LoVo (cell line): ENCODE measurements at places on chromosomes 1 and 21.
A peak's percentile ranks its signal among the peaks of the same experiment; 100 is the strongest.

DNA sequence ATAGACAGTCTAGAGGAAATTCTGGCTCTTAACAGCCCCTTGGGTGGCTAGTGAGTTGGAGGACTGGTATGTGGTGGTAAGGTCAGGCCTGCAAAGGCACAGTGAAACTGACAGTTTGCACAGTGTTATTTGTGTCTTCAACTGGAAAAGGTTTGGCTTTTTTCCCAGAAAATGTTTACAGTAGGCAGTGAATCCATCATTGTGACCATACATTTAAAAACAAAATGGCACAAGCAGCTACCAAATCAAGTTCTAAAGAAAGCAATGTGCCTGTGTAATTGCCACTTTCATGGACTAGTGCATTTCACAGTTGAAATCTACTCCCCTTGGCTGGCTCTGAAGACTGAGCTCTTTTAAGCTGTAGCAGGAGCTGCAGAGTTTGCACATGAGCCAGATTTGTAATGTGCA, 24.8 kb downstream of the ATPAF1 start:
- DNase-seq = peak; percentile 49

DNA sequence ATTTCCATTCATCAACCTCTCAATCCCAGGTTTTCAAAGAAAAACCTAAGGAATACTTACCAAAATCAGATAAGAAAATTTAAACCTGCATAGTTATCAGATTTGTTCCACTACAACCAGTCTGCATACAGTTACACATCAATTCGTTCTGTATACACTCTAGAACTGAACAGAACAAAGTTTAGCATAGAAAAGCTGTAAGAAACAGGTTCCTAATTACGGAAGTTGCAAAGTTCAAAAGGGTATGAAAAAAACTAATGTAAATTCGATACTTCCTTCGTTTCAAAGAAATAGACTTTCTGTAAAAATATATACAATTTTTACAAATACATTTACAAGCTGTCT, 3.1 kb downstream of the MCL1 start:
- DNase-seq = no peak

DNA sequence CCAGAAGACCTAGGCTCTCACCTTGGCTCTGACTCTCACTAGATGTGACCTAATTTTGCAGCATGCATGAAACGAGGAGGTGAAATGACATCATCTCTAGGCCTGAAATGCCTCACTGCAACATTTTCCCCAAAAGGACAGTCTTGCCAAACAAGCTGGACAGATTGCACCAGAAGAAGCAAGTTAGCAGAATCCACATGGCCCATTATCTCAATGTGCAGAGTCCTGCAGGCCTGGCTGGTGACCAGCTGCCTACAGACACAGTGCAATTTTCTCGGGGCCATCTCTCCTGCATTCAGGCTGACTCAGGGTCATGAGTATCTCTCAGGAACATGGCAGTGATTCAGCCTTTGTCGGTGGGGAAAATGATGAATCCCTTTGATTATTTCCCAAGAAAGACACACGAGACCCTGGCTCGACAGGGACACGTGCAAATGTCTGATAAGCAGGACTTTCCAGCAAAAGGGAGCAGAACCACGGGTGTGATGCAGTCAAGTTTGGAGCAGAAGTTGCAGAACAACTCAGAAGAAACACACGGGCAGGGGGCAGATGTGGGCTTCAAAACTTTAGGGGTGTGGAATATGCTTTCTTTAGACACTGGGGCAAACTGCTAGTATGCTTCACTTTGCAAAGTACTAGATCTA, 38.7 kb downstream of the TRIM67 start:
- DNase-seq = no peak

- no peak for DNase-seq
These were observed 2.6 kb downstream of the PRDM2 start for GRCh38 chr1:13702425-13703127.

- peak; percentile 60 for DNase-seq
These were observed 2.5 kb upstream of the LMO4 start for GRCh38 chr1:87325982-87326738.

GRCh38 chr1:228006034-228006785, 588 bp upstream of the WNT3A start:
- DNase-seq = no peak

DNA sequence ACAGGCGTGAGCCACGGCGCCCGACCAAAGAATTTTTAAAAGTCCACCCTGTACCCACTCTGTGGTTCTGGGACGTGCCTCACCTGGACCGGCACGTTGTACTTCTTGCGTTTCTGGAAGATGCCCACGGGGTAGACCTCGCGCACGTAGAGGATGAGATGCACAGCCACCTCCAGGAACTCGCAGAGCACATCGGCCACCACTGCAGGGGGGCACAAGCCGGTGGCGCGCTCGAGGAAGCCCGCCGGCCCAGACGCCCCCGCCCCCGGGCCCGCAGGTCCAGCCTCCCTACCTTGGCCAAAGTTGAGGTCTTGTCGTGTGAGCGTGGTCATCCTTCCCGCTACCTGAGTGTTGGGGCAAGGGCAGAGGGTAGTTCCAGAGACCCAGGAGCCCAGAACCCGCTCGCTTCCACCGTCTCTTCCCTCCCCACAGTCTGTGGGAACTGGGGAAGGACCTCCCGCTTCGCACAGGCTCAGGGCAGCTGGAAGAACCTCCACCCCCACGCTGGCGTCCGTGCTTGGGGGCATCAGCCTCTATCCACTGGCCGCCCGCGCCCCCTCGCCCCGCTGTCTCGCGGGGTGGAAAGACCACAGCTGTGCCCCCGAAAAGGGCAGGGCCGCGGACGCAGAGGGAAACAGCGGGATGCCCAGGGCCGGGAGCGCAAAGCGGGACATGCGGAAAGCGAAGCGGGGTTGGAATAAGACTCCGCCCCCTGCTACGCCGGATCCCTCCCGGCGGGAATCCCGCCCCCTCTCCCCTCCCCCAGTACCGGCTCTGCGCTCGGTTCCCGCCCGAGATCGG, 478 bp downstream of the MAD2L2 start:
- DNase-seq = no peak

DNA sequence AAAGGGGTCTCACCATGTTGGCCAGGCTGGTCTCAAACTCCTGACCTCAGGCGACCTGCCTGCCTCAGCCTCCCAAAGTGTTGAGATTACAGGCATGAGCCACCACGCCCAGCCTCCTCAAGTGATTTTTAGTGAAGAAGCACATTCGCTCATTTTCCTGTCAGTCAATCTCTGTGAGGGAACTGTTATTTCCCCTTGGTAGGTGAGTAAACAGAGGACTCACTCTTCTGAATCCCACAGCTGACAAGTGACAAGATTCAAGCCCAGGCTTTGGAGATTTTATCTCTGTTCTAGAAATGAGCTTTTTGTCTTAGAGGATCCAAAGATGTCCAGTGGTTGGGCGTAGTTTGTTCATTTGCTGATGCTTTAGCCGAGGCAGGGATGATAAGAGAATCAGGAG, 43.9 kb upstream of the TACSTD2 start:
- DNase-seq = no peak

GRCh38 chr1:230326971-230327891, 98.9 kb downstream of the PGBD5 start:
- DNase-seq = no peak

GRCh38 chr1:115505148-115505571, 136.6 kb upstream of the VANGL1 start:
- no peak for DNase-seq

GRCh38 chr1:200130552-200130951, 103.0 kb downstream of the NR5A2 start:
- DNase-seq = no peak

DNA sequence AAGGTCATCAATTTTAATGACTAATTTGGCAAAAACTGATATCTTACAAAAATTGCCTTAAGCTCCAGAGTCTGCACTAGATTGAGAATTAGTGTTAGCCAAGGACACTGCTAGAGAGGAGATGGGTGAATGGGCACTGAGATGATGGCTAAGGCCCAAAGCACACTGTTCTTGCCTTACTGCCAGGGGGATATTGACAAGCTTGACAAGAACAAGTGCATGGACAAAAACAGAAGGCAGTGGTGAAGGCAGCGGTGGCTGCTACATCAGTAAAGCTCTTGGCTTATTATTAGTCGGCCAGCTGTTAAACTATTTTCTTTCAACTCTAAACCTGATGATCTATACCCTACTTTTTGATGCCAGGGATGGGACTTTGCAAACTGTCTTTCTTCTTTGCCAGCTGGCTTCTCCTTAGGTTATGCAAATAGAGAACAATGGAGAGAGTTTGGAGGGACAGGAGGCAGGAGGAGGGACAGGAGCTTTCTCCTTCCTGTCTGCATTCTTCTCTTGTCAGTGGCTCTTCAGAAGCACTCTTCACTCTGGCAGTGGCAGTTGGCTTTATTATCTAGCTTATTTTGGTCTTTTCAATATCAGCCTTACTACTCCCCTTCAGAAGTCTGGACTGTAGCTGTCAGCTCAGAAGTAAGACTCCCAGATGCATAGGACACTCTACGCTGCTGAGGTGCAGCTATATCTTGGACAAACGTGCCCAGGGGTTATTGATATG, 853.5 kb upstream of the TMPRSS15 start:
- DNase-seq = no peak

GRCh38 chr1:204191456-204191855, 4.8 kb downstream of the KISS1 start:
- no peak for DNase-seq

DNA sequence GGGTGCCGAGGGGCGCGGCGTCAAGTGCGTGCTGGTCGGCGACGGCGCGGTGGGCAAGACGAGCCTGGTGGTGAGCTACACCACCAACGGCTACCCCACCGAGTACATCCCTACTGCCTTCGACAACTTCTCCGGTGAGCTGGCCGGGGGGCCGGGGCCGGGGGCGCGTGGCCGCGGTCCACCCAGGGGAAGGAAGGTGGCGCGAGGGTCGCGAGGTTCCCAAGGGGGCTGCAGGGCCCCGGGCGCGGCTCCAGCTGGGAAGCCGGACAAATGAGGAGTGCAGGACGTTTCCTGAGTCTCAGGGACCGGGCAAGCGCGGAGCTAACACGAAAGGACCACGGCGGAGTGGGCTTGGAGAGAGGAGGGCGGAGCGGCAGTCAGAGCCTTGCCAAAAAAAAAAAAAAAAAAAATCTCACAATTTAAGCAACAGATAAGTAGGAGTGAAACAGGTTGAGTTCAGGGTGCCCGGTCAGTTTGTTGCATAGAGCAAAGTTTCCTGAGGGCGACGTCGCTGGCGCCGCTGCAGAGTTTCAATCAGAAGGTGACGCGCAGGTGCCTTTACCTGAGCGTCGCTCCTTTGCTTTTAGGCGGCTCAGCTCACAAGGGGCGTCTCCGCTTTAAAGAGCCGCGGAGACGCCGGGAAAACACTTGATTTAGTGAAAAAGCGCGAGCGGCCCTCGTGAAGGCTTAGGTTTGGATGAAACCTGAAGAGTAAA, 750 bp downstream of the RHOU start:
- peak; percentile 46 for DNase-seq

- DNase-seq = no peak
These were observed 81.5 kb downstream of the ZNF281 start for GRCh38 chr1:200328379-200328778.

GRCh38 chr21:25732091-25732760, 2.5 kb downstream of the ATP5PF start:
- no peak for DNase-seq

DNA sequence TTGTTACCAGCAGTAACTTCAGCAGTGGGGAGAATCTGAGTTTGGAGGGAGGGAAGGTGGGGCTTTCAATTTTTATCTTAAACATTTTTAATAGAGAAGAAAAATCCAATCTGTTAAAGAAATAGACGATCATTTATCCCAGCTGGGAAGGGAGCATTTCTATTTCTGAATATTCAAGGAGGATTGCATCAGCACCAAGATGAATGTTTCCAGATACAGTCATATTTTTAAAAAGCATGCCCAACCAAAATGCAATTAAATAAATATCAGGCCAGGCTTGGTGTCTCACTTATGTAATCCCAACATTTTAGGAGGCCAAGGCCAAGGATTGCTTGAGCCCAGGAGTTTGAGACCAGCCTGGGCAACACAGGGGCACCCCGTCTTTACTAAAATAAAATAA, 1.7 kb upstream of the ATP1A4 start:
- no peak for DNase-seq

- DNase-seq = no peak
These were observed 46.7 kb downstream of the TRABD2B start for GRCh38 chr1:47950471-47950870.

DNA sequence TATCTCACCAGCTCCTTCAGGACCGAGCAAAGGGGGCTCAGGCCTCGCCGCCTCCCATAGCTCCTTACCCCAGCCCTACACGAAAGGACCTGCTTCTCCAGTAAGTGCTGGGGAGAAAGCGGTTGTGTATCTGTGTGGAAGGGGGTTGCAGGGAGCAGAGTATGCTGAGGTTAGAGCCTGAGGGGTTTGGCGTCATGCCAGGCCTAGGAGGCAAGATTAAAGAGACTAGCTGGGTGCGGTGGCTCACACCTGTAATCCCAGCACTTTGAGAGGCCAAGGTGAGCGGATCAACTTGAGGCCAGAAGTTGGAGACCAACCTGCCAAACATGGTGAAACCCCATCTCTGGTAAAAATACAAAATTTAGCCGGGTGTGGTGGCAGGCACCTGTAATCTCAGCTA, 14.1 kb upstream of the RASSF5 start:
- no peak for DNase-seq

DNA sequence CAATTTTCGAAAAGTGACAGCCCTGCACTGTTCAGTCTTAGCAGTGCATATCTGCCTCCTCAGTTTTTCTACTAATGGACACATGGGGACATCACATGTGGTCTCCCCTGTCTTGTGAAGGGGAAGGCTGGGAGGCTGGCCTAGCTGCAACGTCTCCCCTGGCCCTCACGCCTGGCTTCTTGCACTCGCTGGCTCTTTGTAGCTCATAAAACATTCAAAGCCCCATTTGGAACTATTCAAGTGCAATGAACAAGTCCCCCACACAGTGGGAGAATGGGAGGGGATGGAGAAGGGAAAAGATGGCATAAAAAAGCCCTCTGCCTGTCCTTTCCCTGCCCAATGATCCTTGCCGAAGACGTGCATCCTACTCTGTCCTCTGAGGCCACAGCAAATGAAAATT, 73.6 kb downstream of the PGBD5 start:
- no peak for DNase-seq

DNA sequence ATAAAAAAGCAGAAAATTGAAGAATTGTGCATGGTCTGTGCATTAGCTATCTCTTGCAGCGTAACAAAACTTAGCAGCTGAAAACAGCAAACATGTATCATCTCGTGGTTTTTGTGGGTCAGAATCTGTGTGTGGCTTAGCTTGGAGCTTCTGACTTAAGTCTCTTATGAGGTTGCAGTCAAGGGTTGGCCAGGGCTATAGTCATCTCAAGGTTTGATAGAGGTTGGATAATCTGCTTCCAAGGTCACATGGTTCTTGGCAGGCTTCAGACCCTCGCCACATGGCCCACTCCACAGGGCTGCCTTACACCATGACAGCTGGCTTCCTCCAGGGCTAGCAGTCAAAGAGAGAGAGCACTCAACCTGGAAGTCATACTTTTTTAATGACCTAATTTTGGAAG, 35.9 kb downstream of the CNST start:
- DNase-seq = no peak

GRCh38 chr1:87781554-87781953, 452.9 kb downstream of the LMO4 start:
- DNase-seq = no peak

GRCh38 chr1:17370618-17371017, 1.4 kb upstream of the PADI6 start:
- no peak for DNase-seq

GRCh38 chr1:981955-982558, at the start of gene PERM1:
TSS of gene PERM1 (minus strand) at chr1:982093. CDS start at chr1:981029, 1,064 bp downstream.
- no peak for DNase-seq

GRCh38 chr1:85650645-85651044, 57.6 kb downstream of the ZNHIT6 start:
- no peak for DNase-seq

GRCh38 chr1:24351918-24352627, 32.9 kb downstream of the GRHL3 start:
- DNase-seq = no peak

GRCh38 chr21:37335053-37335452, 31.5 kb upstream of the DYRK1A start:
- DNase-seq = no peak
